Stomach (tissue), 19 donors: ENCODE measurements at places on chromosomes 2 and 18. TPM values are rescaled to one million over a fixed set of nuclear protein-coding genes. Genes with fewer than 3 reads are reported as not detected.

Gene ELOA2
- not detected for total RNA-seq

Gene PLGLB2
- total RNA-seq, result not detected

Gene DYNC1I2
- total RNA-seq, result 78.4 TPM

Gene SLC16A14
- total RNA-seq, result 4.9 TPM

Gene CFAP65
- total RNA-seq, result not detected

Gene SKOR2
- total RNA-seq, result not detected

Gene HADHA
- 129 TPM for total RNA-seq

Gene GCG
- total RNA-seq, result not detected

Gene DNAH6
- 0.58 TPM for total RNA-seq

Gene AQP12B
- total RNA-seq, result 0.89 TPM

Gene REG3G
- not detected for total RNA-seq

Gene PID1
- 51.2 TPM for total RNA-seq

Gene HRH4
- not detected for total RNA-seq

Gene LANCL1
- total RNA-seq, result 24.8 TPM

Gene PCARE
- total RNA-seq, result not detected

Gene CTIF
- total RNA-seq, result 28.4 TPM

Gene NPAS2
- total RNA-seq, result 18.0 TPM

Gene HOXD12
- total RNA-seq, result not detected

Gene KANSL1L
- 2.6 TPM for total RNA-seq
